ENCODE measurements at places on chromosomes 7 and 10. TPM values are rescaled to one million over a fixed set of nuclear protein-coding genes. Genes with fewer than 3 reads are reported as not detected.

DNA sequence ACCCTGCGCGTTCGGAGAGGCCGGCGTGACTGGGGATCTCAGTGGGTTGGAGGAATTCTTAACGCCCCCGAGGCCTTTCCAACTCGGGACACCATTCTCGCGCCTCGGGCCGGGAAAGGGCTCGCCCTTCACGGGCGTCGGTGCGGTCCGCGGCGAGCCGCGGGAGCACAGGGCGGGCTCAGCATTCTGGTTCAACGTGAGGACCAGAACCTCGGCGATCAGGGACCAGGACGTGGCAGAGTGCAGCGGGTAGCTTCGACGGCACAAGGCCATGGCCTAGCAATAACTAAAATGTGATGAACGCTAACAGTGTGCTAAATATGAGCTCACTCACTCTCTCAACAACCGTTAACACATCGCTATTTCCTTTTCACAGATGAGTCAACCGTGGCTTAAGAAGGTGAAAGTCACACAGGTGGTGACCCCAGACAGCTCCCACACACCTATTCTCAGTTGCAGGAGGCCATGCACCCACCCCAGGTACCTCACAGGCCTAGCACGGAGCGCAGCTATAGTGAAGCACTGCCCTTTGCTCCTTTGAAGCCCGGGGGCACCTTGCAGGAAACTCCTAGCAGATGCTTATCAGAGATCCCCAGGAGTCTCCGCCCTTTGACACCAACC, 4.5 kb upstream of the EMX2 start:
- no peak overlapping the region for H3K27ac ChIP-seq
- no peak overlapping the region for H3K4me3 ChIP-seq
- no peaks in the 10 kb centered on the region for H3K4me1 ChIP-seq

- H3K27me3 ChIP-seq = no peaks in the 10 kb centered on the region
- H3K4me1 ChIP-seq = no peaks in the 10 kb centered on the region
- DNase-seq = no peak
- H3K27ac ChIP-seq = no peak overlapping the region
Measured at GRCh38 chr7:28029051-28029450, 151.5 kb downstream of the JAZF1 start.

DNA sequence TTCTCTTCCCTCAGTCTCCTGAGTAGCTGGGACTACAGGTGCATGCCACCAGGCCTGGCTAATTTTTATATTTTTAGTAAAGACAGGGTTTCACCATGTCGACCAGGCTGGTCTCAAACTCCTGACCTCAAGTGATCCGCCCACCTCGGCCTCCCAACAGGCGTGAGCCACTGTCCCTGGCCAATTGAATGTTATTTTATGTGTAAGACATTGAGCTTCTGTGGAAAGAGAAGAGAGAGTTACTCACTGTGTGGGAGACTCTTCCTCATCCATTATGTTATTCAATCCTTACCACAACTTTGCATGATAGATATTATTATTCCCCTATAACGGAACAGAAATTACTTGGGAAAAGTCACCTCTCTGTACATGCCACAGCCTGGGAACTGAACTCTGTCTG, 32.6 kb upstream of the MXI1 start:
- no peaks in the 10 kb centered on the region for H3K36me3 ChIP-seq
- DNase-seq = no peak
- H3K4me1 ChIP-seq = peaks cover 5% of the 10 kb centered on the region
- H3K27ac ChIP-seq = no peak overlapping the region
- no peak overlapping the region for H3K4me3 ChIP-seq

DNA sequence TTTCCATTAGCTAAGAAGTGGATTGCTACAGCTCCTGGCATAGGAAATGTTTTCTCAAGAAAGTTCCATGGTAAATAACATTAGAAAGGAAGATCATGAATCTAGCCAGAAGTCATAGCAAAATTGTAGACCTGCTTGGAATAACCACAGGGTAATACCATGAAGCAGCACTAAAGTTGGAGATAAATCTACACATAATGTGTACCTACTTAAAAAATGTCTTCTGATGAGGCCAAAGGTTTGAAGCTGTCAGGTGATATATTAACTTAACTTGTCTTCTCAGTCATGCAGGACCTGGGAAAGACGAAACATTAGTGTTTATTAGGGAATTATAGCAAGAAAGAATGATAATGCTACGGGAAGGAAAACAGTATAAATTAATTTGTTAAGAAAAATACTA, 6.3 kb downstream of the CISD1 start:
- H3K27me3 ChIP-seq = no peaks in the 10 kb centered on the region
- no peak overlapping the region for H3K4me3 ChIP-seq
- DNase-seq = no peak
- no peak overlapping the region for H3K27ac ChIP-seq

GRCh38 chr7:40717242-40717641, 582.4 kb downstream of the SUGCT start:
- H3K27ac ChIP-seq = no peak overlapping the region
- DNase-seq = no peak
- H3K36me3 ChIP-seq = no peaks in the 10 kb centered on the region
- no peaks in the 10 kb centered on the region for H3K27me3 ChIP-seq
- H3K4me3 ChIP-seq = no peak overlapping the region

- H3K27me3 ChIP-seq = no peaks in the 10 kb centered on the region
- H3K27ac ChIP-seq = no peak overlapping the region
- no peak for DNase-seq
- H3K4me1 ChIP-seq = no peaks in the 10 kb centered on the region
Measured at GRCh38 chr7:32273297-32273696, 203.1 kb upstream of the PDE1C start.

DNA sequence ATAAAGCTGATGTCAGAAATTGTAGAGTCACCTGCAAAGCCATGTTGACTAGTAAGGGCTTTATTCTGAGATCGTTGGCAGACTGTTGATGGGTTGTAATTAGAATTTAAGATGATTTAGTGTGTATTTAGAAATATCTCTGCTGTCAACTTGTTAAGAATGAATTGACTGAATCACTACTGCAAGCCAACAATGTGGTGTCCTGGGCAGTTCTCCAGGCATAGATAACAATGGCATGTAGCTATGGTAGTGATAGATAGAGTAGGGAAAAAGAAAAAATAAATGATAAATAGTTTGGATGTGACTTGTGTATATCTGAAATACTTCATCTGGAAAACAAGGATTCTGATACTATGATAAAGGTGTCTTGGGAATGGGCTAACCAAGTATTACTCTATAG, 640.2 kb downstream of the ARL4A start:
- H3K27ac ChIP-seq = no peak overlapping the region
- H3K36me3 ChIP-seq = no peaks in the 10 kb centered on the region
- H3K4me1 ChIP-seq = no peaks in the 10 kb centered on the region
- H3K4me3 ChIP-seq = no peak overlapping the region
- H3K27me3 ChIP-seq = no peaks in the 10 kb centered on the region
- DNase-seq = no peak

DNA sequence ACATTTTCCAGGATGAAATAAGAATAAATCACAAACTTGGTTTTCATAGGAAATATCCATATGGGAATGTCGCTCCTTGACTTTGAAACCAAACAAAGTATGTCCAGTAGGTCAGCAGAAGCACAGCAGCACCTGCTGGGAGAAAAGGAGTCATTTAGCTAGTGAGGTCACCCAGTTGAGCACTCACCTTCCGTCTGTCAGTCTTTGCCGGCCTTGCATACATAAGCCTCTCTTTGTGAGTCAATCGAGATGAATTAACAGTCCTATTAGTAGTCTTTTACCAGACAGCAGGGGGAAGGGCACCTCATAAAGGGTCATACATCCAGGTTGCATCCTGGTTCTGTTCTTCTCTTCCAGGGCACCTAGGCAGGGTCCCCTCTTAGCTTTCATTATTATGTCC, 232.5 kb upstream of the FZD1 start:
- no peak overlapping the region for H3K27ac ChIP-seq
- H3K36me3 ChIP-seq = no peaks in the 10 kb centered on the region
- H3K4me1 ChIP-seq = no peaks in the 10 kb centered on the region
- no peaks in the 10 kb centered on the region for H3K27me3 ChIP-seq
- DNase-seq = no peak

DNA sequence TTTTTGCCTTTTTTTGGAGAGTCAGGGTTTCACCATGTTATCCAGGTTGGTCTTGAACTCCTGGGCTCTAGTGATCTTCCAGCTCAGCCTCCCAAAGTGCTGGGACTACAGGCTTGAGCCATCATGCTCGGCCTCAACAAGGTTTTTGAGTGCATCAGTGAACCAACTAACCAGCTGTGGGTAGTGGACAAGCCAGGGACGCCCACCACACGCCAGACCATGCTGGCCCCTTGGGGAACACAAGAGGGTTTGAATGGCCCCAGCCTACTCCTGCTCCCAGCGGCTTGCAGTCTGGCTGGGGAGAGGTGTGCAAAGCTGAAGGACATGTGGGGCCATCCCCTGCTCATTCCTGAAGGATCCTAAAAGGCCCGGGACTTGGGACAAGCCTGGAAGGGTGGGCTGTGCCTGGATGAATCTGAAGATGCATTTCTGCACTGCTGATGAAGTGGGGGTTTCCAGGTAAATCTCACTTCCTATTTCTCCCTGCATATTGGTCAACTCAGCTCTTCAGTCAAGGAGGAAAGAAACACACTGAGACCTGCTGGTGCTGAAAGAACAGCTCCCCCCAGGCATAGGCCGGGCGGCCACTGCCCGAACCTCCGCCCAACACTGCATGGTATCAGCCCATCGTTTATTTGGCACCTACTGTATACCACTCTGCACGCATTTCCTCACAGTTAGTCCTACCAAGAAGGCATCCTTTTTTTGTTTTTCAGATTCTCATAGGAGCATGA, 6.9 kb downstream of the MMD2 start:
- no peaks in the 10 kb centered on the region for H3K36me3 ChIP-seq
- no peak for DNase-seq
- no peak overlapping the region for H3K4me3 ChIP-seq
- no peaks in the 10 kb centered on the region for H3K27me3 ChIP-seq

GRCh38 chr7:41573015-41573414, 129.9 kb downstream of the INHBA start:
- H3K4me3 ChIP-seq = no peak overlapping the region
- no peaks in the 10 kb centered on the region for H3K27me3 ChIP-seq
- no peak overlapping the region for H3K27ac ChIP-seq
- no peaks in the 10 kb centered on the region for H3K4me1 ChIP-seq

DNA sequence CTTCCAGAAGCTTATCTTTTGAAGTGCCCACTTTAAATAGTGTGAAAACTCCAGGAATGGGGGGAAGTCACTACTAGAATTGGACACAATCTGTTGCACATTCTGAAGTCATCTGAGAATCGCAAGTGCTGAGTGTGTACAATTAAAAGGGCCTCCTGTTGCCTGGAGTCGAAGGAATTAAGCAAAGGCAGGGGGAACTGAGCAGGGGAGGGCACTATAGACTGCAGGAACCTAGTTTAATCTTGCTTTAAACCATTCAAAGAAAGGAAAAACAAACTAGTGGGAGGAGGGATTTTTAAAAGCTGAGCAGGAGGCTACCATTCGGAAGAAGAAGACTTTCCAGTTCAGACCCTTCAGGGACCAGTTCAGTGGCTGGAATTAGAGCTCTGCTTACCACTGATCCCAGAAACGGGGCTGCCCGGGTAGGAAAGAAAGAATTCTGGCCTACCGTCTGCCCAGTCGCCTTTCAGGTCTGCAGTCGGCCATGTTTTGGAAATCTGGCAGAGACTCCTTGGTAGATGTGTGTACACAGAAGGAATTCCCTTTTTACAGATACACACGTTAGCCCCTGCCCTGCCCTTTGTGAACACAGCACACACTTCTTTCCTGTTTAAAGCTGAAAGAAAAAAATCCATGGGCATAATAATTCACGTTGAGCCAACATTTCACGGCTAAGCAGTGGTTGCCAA, 610.6 kb upstream of the FOXK1 start:
- H3K27ac ChIP-seq = no peak overlapping the region
- no peaks in the 10 kb centered on the region for H3K4me1 ChIP-seq
- no peaks in the 10 kb centered on the region for H3K27me3 ChIP-seq
- no peak overlapping the region for H3K4me3 ChIP-seq
- no peaks in the 10 kb centered on the region for H3K36me3 ChIP-seq
- DNase-seq = no peak

DNA sequence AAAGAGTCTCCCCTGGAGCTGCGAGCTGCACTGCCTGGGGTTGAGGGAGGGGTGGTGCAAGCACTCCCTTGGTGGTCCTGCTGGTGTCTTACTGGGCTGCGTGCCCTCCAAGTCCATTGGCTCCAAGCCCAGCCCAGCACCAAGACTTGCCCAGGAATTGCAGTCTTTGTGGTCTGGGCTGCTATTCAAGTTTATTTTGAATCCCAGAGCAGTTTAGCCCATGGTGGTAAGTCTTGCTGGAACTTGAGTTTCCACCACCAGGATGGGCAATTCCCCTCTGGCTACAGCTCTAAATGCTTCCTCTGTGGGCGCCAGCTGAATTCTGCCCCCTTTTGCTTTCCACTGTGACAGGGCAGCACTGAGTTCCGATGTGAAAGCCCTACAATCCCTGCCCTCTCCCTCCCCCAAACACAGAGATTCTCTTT, 25.1 kb downstream of the GALNT11 start:
- no peaks in the 10 kb centered on the region for H3K27me3 ChIP-seq
- DNase-seq = no peak
- no peak overlapping the region for H3K27ac ChIP-seq
- H3K4me1 ChIP-seq = no peaks in the 10 kb centered on the region

DNA sequence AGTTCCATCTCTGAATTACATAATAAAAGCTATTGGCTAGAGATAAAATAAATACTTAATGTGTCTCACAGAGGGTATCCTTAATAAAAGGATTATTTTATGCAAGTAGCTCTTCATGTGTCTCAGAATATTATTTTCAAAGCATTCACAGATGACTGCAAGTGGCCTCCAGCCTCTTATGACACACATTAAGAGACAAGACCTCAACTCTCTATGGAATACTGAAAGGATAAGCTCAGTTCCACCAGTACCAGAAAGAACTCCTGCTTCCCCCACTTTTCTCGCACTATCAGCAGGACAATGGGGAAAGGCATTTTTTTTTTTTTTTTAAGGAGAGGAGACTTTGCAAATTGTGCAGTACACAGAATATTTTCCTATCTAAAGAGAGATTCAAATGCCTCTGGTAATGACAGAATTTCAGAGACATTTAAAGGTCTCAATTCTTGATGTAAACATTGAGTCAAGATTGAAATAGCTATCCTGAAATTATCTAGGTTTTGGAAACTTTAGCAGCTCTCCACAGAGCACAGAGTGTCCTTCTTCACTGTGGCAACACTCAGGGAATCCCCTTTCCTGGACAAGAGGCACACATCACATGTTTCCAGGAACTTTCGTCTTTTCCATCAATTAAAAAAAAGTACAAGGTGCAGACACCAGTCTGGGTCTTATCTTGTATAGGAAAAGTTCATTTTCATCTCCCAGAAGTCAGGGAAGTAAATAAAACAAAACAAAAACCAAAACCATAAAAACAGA, 122.0 kb upstream of the ANK3 start:
- no peaks in the 10 kb centered on the region for H3K27me3 ChIP-seq
- no peak for DNase-seq
- H3K4me3 ChIP-seq = no peak overlapping the region
- no peaks in the 10 kb centered on the region for H3K36me3 ChIP-seq
- no peak overlapping the region for H3K27ac ChIP-seq
- H3K4me1 ChIP-seq = no peaks in the 10 kb centered on the region

Gene ZNF117
- 3.5 TPM for total RNA-seq

Gene CDHR3
- 1.4 TPM for total RNA-seq

Gene LOXL4
- not detected for total RNA-seq

Gene CLCN1
- total RNA-seq = 0.11 TPM
